ENCODE measurements at places on chromosomes 6 and 20. TPM values are rescaled to one million over a fixed set of nuclear protein-coding genes. Genes with fewer than 3 reads are reported as not detected.

GRCh38 chr6:117025310-117025709 is 148.3 kb downstream of the RFX6 start:
- DNase-seq = no peak

- DNase-seq = no peak
Observed at GRCh38 chr6:100281471-100281901, 183.2 kb downstream of the SIM1 start.

DNA sequence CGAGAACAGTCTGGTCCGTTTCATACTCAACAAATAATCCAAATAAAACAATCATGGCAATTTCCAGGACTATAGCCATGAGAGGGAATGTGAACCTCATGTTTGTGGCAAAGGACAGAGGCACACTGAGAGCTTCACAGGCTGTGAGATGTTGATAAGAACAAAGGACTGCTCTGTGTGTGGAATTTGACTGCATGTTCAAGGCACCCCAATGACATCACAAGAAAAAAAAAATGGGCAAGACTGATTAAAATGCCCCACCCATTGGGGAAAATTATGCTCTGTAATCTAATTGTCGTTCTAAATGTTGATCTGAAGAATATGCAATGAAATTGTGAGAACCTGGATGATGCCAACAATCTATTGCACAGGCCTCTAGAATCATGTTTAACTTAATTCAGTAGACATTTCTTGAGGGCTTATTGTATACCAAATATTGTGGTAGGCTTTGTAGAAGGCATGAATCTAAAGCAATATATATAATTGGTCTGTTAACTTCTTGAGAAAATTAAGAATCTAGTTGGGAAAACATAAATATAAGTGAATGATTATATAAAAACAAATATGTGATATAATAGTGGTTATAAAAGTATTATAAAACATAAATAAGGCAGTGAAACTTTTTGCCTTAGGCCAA is at the start of gene RHAG:
Gene RHAG (minus strand): TSS at position 127 of the 637 bp plus-strand sequence. CDS start 27 bp downstream, at position 100.
- no peak for DNase-seq

- no peak for DNase-seq
Observed at GRCh38 chr6:30152016-30152673, 8.9 kb downstream of the TRIM10 start.

CLPSL1 gene
- not detected for total RNA-seq

Measured in lower leg skin (tissue), 4 donors.